A172 (cell line): ENCODE measurements at places on chromosomes 1 and 21.

GRCh38 chr1:232550007-232550406 lies 79.9 kb downstream of the SIPA1L2 start:
- no peak for DNase-seq

DNA sequence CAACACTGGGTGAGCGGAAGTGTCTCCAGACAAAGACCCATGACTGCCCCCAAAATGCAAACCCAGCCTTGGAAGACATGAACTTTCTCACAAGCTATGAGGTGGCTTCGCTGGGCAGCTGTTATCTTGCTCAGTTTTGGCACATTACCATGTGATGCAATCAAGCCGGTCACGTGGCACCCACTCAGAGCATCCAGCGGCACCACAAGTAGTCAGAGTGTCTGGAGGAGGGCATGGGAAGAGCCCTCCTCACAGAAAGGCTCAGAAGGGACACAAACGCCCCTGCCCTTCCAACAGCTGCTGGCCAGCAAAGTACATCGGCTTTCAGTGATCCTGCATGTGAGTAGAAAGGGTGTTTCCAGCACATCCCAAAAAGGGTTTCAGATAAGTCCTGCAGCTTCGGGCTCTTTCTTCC lies 145.5 kb upstream of the IRF2BP2 start:
- DNase-seq: peak; percentile 98

DNA sequence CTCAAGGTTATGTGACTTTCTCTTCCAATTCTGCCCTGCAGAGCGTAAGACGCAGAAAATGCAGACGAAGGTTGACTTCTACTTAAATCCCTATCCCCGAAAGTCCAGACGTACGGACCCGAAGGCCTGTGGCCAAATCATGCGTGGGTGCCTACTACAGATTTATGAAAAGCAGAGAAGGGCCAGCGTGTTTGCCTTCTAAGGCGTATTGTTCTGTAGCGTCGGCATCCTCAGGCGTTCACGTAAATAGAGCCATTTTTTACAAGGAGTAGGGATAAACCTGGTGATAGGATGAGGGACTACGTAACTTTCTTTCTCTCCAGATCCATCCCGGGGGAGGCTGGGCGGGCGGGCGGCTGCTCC lies 222 bp upstream of the GIPC2 start:
- DNase-seq: no peak

GRCh38 chr1:19859876-19860275 lies 22.3 kb upstream of the OTUD3 start:
- DNase-seq: no peak

DNA sequence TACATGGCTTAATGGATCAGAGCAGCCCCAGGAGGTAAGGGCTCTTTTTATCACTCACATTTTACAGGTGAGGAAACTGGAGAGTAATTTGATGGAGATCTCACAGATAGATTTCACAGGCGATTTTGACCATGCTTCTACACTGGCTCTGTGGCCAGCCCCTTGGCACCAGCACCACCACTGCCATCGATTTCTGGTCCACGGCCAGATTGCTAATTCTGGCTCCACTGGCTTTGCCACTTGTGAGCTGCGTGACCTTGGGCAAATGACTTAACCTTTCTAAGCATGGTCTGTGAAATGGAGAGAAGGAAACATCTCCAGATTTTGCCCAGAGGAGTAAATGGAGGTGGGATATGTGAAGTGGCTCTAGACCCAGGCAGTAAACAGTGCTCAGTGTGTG lies 32.6 kb downstream of the KCNC4 start:
- DNase-seq: no peak

- DNase-seq: no peak
Measured at GRCh38 chr1:33438364-33439160, 7.7 kb upstream of the PHC2 start.

DNA sequence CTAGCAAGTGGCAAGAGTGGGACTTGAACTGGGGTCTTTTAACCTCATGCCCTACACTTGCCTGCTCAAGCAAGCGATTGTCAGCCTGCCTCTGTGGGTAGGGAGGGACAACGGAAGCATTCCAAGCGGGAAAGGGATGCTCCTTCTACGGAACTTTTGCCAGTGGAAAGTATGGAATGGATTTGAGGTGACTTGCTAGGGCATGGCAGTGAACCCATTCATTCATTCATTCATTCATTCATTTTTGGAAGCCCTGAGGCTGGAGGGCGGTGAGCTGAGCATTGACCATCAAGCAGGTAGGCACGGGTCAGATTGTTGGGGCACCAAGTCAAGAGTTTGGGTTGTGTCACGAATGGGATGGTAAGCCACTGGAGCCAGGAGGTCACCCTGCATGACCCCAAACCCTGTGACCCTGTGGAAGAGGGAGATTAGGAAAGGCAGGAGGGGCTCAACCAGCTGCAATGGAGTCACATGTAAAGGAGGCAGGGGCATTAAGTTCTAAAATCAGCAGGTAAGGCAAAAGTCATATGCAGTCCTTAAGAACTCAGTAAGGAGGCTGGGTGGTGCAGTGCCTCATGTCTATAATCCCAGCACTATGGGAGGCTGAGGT lies 11.8 kb upstream of the CITED4 start:
- no peak for DNase-seq

- DNase-seq: no peak
Measured at GRCh38 chr1:19514391-19514831, 29.1 kb upstream of the CAPZB start.

DNA sequence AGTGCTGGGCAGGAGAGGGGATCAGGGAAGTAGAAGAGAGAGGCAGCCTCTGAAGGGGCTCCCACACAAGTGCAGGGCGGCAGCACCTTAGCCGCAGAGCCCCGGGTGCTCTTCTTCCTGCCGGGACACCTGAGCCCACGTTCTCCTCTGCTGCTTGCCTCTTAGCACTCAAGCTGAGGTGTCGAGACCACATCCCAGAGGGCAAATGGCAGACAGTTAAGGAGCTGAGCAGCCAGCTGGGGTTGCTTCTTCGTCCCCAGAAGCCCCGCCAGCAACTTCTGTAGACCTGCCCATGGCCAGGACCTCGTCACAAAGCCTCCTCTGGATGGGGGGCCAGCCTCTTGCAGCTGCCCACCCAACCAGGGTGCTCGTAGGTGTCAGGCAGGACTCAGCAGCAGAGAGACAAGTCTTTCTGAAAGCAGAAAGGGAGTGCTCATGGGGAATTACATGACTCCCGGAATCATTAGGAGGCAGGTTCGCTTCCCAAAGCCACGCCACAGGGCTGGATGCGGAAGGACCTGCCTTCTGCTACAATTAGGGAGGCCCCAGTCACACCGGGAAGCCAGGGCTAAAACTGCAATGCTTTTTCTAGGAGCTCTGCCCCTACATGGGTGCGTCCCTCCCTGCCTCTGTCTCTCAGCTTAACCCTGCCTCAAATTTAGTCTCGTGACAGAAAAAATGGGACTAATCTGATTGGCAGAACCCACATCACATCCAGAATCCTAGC lies 141.4 kb upstream of the RAB4A start:
- DNase-seq: no peak

GRCh38 chr1:63818567-63819325 lies 44.9 kb downstream of the ROR1 start:
- DNase-seq: no peak

- DNase-seq: peak; percentile 17
Measured at GRCh38 chr1:81834921-81835698, 34.4 kb downstream of the ADGRL2 start.

GRCh38 chr1:240194120-240194519 lies 102.4 kb downstream of the FMN2 start:
- DNase-seq: peak; percentile 18

- DNase-seq: no peak
Measured at GRCh38 chr1:29635501-29636263, 399.4 kb downstream of the PTPRU start.

GRCh38 chr1:231729544-231729943 lies 103.0 kb downstream of the DISC1 start:
- no peak for DNase-seq

DNA sequence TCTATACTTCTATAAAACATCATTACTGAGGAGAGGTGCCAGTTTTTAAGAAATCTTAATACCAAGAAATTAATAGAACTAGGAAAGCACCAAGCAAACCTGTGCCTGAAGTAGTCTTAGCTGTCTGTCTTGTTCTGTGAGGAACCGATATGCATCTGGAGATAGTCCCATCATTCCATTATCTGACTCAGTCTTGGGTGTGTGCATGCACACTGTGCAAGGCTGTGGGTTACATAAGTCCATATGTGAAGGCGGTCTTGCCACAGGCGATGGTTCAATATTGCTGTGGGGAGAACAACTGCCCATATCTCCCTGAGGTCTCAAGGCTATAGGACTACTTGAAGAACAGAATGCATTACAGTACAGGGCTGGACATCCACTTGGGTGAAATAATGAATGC lies 33.8 kb downstream of the STIL start:
- DNase-seq: no peak

- DNase-seq: no peak
Measured at GRCh38 chr1:174407665-174408064, 40.1 kb upstream of the GPR52 start.

GRCh38 chr1:119286587-119287181 lies 81.9 kb upstream of the HAO2 start:
- DNase-seq: peak; percentile 13

- DNase-seq: no peak
Measured at GRCh38 chr1:9715536-9716226, 64.2 kb downstream of the PIK3CD start.

GRCh38 chr1:236904892-236905741 lies 99.1 kb downstream of the MT1HL1 start:
- DNase-seq: peak; percentile 93

DNA sequence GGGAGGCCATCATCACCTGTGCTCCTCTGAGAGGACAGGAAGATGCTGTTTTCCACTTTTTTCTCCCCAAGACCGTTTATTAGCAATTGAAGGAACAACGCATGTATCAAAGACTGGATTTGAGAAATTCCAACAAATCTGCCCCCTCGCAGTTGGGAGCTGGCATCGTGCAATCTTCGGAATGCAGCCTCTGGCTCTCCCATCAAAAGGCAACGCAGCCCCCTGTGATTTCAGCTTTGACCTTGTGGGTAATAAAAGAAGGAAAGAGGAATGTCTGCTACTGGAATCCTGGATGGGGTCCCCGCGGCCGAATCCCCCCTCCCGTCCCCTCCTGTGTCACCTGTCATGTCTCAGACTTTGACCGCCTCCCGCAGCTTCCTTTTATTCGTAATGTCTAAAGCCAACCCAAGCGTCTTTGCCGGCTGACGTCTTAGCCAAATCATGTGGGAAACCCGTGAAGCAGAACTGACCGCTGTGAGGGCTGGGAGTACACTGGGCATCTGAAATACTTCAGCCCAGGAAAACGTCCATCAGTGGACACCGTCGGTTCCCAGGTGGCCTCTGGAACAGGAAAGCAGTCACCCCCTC lies 101.5 kb downstream of the WDR4 start:
- no peak for DNase-seq

- DNase-seq: no peak
Measured at GRCh38 chr1:9602794-9603167, 14.1 kb downstream of the TMEM201 start.

DNA sequence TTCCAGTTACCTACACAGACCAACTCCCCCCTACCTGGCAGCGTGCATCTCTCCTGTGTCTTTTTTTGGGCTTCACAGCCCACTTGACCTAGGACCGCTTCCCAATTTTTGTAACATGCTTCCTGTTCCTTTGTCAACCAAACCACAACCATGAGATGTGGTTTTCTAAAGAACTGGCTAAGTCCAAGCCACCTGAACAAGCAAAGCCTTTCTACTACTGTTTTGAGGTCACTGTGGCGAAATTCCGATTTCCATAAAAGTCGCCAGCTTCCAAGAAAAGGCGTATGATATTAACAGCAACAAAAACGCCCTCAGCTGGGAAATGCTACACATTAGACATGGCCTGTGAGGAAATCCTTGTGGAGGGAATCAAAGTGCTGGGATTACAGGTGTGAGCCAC lies 12.7 kb upstream of the AK2 start:
- peak; percentile 54 for DNase-seq

GRCh38 chr21:36636016-36636415 lies 62.9 kb upstream of the SIM2 start:
- DNase-seq: no peak

DNA sequence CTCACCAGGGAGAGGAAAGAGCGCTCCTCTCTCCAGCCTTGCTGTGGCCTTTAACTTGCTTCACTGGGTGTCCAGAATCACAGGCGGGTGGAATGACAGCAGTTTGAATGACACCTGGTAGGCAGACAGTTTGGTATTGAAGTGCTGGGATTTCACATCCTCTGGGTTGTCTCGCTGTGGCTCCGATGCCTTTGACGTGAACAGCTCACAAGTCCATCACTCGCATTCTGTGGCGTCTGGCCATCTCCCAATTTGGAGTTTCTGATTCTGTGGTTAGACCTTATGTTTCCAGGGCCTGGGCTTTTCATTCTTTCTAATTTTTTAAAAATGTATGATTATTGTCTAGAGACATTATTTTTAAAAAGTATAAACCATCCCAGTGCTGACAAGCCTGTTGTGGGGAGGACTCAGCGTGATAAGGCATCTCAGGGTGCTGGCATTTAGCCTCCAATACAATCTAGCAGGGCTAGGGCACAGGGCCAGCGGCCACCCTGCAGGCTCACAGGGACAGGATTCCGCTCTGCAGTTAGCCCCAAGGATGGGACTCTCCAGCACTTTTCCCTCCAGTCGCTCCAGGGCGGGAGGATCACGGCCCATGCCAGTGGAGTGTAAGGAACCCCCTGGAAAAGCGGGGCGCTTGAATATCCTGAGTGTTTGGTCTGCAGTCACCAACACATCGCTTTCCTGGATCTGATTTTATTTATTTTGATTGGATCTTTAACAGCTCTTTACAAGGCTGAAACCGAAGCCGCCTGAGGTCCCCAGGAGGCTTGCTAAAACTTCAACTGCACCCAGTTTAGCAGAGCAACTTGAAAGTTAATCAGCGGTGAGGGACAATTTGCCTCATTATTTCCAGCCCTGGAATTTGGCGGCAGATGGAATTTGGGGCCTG lies 178.3 kb downstream of the TRABD2B start:
- no peak for DNase-seq

DNA sequence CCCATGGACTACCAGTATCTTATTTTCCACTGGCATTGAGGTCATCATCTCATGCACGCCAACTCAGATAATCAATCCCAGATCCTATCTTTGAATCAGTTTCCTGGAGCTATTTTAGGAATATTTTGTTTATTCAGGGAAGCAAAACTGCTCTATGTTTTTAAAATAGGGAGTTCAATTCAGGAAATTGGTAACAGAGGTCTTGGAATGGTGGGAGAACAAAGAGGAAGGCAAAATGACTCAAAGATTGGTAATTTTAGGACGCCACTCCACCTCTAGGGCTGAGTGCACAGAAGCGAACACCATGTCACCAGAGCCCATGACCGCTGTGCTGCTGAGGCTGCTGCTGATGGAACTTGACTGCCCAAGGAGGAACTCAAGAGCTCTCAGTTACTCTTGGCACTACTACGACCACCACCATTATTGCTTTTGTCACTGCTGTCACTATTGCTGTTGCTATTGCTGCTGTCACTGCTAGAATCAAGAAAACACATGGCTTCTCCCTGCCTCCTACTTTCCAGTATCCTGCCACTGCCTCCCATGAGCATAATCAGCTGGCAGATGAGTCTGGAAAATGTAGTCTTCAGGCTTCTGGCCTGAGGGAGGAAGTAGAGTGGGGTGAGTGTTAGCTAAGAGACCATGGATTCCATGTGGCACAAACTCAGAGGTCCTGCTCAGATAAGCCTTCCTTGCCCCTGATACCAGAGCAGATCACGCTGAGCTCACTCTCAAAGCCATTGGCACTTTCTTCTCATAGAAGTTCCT lies 71.6 kb upstream of the CNIH3 start:
- no peak for DNase-seq

- no peak for DNase-seq
Measured at GRCh38 chr1:9728451-9729295, 77.1 kb downstream of the PIK3CD start.
